ENCODE measurements at places on chromosomes 3 and 15.

GRCh38 chr15:66144978-66145725 lies 108.4 kb downstream of the MEGF11 start:
- no peaks in the 10 kb centered on the region for H3K4me1 ChIP-seq
- no peak overlapping the region for H3K4me3 ChIP-seq
- no peak overlapping the region for H3K27ac ChIP-seq

DNA sequence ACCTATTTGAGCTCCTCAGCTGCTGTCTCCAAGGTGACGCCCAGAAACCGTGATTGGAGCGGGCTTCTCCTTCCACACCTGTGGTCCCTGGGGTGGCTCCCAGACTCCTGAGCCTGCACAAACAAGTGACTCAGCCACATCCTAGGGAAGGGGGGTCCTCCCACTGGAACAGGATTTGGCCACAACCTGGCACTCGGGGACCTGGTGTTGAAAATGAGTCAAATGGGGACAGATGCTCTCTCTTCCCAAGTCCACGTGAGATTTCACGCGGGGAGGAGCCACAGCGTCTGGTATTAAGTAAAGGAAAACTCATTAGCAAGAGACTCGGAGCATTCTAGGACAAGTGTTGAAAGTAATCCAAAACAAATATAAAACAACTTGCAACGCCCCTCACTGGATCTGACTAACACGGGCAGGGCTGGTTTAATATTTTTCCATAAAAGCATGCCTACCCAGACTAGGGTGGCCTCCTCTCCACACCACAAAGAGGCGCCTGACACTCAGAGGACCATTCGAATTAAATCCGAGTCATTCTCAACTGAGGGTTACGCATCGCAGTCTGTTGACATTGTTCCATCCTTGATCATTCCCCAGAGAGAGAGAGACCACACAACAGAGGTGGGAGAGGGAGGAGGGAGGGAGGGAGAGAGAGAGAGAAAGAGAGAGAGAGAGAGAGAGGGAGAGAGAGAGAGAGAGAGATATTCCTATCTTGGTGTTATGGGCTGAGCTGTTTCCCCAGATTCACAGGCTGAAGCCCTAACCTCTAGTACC lies 74.4 kb downstream of the MGLL start:
- DNase-seq = peak; percentile 34
- no peaks in the 10 kb centered on the region for H3K27me3 ChIP-seq
- no peak overlapping the region for H3K4me3 ChIP-seq

GRCh38 chr15:55835866-55836265 lies 92.9 kb upstream of the PRTG start:
- H3K27me3 ChIP-seq = no peaks in the 10 kb centered on the region
- no peaks in the 10 kb centered on the region for H3K4me1 ChIP-seq
- no peaks in the 10 kb centered on the region for H3K36me3 ChIP-seq
- H3K27ac ChIP-seq = no peak overlapping the region
- H3K4me3 ChIP-seq = no peak overlapping the region
- DNase-seq = no peak

DNA sequence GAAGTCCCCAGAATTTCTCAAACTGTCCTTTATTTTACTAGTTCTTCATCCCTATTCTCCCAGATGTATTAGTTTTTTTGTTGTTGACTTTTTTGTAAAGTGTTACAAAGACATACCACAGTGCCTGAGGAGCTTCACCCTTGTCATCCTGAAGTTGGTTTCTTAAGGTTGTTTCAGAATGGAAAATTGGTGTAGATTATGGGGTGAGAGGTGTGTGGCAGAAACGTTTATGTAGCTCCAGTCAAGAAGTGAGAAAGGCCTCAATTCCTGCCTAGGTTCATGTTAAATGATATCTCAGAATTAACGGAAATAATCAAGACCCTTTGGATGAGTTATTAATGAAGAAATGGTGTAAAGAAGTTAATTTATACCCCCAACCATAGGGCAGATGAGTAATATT lies 6.8 kb downstream of the EDEM1 start:
- peaks cover 32% of the 10 kb centered on the region for H3K4me1 ChIP-seq
- no peaks in the 10 kb centered on the region for H3K36me3 ChIP-seq
- DNase-seq = no peak

DNA sequence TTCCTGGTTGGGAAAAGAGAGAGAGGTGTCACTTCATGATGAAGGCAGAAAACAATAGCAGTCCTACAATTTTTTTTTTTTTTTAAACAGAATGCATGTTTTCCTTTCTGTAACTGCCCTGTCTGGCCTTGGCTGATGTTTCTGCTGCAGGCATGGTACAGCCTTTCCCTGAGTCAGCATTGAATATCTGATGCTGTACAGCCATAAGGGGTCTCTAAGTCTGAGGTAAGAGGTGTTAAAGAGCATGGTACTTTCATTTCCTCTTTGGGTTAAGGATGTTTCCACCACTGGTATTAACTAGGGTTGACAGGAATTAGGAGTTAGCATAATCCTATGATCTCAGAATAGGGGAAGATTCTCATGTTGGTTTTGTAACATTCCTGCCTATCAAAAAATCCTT lies 147.4 kb downstream of the CHST2 start:
- H3K27ac ChIP-seq = no peak overlapping the region
- no peaks in the 10 kb centered on the region for H3K4me1 ChIP-seq
- no peak for DNase-seq
- H3K4me3 ChIP-seq = no peak overlapping the region
- H3K36me3 ChIP-seq = no peaks in the 10 kb centered on the region

- no peaks in the 10 kb centered on the region for H3K4me1 ChIP-seq
- H3K4me3 ChIP-seq = no peak overlapping the region
- H3K27me3 ChIP-seq = no peaks in the 10 kb centered on the region
- no peaks in the 10 kb centered on the region for H3K36me3 ChIP-seq
- no peak for DNase-seq
Measured at GRCh38 chr3:116886202-116886893, 176.8 kb downstream of the TUSC7 start.

Data from hepatocyte (in vitro differentiated cells).